ENCODE measurements at places on chromosomes 13 and 19.

DNA sequence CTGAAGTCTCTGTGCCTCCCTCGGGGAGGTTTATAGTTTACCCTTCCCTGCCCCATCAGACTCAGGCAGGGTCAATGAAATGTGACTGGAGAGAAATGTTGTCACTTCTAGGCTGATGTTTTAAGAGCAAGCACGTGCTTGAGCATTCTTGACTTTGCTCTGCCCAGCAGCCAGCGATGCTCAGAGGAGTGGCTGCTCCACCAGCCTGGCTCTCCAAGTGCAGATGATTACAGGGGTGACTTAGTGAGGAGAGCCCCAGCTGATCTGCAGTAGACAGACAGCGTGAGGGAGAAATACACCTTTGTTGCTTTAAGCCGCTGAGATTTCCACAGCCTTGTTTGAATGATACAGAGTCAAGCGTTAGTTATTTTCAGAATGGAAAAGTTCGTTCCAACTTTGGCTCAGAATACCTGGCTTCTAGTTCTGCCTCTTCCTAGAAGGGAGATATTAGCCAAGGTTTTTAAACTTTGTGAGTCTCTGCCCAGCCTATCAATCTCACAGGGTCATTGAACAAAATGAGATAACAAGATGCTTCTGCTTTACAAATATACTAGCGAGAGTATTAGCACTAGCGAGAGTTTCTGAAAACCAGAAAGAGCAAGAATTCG is 143.6 kb downstream of the OXGR1 start:
- no peak for DNase-seq

- DNase-seq = no peak
Observed at GRCh38 chr19:48962849-48963165, 2.3 kb upstream of the FTL start.

DNA sequence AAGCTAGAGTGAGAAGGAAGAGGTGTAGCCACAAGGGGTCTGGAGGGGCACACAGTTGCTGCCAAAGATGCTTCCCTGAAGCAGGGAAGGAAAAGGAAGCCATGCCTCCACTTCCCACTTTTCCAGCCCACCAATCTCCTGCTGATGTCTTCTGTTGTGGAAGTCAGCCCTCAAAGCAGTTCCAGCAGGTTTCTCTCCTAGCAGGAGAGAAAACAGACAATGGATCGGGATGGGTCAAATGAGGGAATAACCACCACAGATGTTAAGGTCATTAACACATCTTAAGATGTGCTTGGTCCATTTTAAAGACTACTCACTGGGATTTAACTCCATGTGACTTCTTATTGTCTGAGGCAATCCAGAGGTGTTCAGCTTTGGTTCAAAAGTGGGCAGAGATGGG is 284.1 kb upstream of the SOX21 start:
- DNase-seq = no peak

- DNase-seq = no peak
Observed at GRCh38 chr13:60352644-60353043, 44.4 kb upstream of the TDRD3 start.

- DNase-seq = no peak
Observed at GRCh38 chr19:11200931-11201330, 3.6 kb upstream of the KANK2 start.

DNA sequence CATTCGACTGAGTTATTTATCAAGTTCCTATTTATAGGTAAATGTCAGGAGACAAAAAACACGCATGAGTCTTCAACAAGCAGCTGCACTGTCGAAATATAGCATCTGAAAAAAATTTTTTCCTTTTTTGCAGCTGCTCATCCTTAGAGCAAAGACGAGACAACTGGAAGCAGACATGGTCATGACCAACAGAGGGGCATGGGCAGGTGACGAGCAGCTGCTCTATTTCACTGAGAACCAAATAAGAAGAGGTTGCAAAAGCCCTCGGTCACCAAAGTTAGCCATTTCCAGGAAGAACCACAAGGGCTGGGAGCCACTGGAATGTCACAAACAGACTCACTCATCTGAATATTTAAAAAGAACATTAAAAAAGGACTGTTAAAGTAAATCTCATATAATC is 22.2 kb downstream of the SOHLH2 start:
- no peak for DNase-seq
